Heart right ventricle (tissue), 16 donors: ENCODE measurements at places on chromosomes 16 and 17.

DNA sequence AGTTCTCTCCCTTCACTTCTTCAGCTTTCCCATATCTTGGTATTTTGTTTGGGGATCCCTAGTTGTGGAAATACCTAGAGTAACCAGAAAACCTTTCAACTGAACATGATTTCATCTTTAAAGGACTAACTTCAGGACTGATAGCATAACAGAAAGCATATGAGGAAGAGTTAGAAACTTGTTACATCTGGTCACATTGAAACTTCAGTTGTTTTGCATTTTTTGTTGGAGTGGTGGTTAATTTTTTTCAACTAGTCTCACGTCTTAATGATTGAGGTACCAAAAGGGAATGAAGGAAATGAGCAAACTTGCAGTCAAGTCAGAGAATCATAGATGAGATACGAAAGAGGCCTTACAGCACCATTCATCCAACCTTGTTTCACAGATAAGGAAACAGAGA is 49.6 kb downstream of the TANGO6 start:
- H3K27ac ChIP-seq: no peak overlapping the region
- no peak overlapping the region for H3K4me3 ChIP-seq
- DNase-seq: no peak
- H3K27me3 ChIP-seq: no peaks in the 10 kb centered on the region

DNA sequence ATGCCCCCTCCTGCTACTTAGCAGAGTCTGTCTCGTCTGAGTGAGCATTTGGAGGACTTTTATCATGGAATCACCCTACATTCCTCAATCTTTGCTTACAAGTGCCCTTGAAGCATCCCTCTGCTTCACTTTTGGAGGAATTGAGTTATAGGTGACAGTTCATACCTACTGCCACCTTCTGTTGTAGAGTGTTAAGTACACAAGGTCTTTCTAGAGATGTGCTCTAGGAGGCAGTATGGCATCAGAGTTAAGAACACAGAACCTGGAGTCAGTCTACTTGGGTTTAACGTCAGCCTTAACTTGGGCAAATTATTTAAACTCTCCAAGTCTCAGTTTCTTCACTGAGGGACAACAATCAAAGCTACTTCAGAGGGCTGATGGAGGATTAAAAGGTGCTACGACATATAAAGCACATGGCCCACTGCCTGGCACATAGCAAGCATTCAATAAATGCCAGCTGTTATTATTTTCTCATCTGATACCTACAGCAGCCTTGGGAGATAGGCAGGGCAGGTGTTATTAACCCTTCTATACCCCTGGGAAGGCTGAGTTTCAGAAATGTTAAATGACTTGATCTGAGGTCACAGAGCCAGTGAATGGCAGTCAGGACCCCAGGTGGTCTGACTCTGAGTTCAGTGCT is 62.2 kb downstream of the UTP18 start:
- H3K27me3 ChIP-seq: peaks cover 6% of the 10 kb centered on the region
- H3K4me1 ChIP-seq: no peaks in the 10 kb centered on the region
- DNase-seq: no peak
- H3K36me3 ChIP-seq: no peaks in the 10 kb centered on the region
- H3K4me3 ChIP-seq: no peak overlapping the region
- H3K27ac ChIP-seq: no peak overlapping the region

DNA sequence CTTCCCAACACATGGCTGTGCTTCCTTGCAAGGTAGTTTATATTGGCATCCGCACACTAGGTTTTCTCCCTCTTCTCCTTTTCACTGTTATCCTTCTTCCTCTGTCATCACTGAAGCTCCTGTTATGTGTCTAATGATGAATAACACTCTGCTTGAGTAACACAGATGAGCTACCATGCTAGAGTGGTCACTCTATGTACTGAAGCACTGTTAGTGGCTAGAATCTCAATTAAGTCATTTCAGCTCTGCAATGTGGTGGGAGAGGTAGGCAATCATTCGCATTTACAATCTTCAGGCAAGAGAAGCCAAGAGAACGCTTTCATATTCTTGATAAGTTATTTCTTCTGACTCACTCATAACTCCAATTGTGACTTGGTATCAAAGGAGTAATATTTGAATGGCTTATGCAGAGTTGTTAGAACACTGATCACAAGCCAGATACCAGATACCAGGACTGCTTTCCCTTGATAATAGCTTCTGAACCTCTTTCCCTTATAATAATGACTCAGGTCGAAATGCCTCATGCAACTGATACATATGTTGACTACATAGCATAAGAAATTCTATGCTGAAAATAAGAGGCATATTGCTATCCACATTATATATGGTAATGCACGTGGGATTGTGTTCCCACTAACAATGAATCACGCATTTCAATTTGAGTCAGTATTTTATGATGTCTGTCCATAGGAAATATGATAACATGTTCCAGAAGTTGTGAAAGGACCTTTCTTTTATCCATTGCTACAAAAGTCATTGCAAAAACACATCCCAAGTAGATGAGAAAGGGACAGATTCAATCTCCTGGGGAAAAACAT is 158.0 kb upstream of the HS3ST3A1 start:
- H3K27me3 ChIP-seq: no peaks in the 10 kb centered on the region
- no peak overlapping the region for H3K4me3 ChIP-seq
- DNase-seq: no peak
- H3K4me1 ChIP-seq: no peaks in the 10 kb centered on the region
- H3K36me3 ChIP-seq: no peaks in the 10 kb centered on the region

DNA sequence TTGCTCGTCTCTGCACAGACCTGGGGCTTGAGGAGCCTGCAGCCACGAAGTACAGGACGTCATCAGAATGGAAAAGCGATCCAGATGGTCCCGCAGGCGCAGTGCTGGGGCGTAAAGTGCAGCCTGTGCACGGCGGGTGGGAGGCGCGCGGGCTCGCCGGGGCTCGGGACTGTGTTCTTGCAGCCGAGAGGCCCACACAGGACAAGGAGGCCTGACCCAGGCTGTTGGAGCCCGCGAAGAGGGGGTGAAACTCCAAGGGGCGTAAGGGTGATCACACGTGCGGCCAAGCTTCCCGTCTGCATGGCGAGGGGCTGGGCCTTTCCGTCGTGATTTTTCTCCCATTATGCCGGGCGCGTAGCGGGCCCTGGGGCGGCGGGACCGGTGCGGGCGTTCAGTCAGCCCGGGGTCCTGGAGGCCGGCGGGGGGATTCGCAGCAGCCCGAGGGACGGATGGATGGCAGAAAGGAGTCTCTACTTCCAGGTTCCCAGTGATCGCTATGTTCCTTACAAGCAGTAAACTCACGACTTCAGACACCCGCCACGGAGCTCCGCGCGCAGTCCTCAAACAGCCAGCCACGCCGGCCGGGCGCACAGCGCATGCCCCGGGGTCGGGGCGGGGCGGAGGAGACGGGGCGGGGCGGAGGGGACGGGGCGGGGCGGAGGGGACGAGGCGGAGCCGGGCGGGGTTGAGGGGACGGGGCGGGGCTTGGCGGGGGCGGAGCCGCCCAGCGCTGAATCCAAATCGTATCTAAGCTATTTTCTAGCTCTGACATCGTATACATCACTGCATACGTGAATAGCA is 141.0 kb upstream of the KCNJ18 start:
- H3K36me3 ChIP-seq: no peaks in the 10 kb centered on the region
- peak overlapping the region; percentile 83 for H3K4me3 ChIP-seq
- DNase-seq: peak; percentile 83
- H3K27ac ChIP-seq: peak overlapping the region; percentile 78
- no peaks in the 10 kb centered on the region for H3K27me3 ChIP-seq
- peaks cover 19% of the 10 kb centered on the region for H3K4me1 ChIP-seq

GRCh38 chr16:4316864-4317531 is 1.1 kb downstream of the GLIS2 start:
- peaks cover 73% of the 10 kb centered on the region for H3K4me1 ChIP-seq
- H3K27me3 ChIP-seq: peaks cover 44% of the 10 kb centered on the region
- peak overlapping the region; percentile 75 for H3K4me3 ChIP-seq
- peak; percentile 74 for DNase-seq

DNA sequence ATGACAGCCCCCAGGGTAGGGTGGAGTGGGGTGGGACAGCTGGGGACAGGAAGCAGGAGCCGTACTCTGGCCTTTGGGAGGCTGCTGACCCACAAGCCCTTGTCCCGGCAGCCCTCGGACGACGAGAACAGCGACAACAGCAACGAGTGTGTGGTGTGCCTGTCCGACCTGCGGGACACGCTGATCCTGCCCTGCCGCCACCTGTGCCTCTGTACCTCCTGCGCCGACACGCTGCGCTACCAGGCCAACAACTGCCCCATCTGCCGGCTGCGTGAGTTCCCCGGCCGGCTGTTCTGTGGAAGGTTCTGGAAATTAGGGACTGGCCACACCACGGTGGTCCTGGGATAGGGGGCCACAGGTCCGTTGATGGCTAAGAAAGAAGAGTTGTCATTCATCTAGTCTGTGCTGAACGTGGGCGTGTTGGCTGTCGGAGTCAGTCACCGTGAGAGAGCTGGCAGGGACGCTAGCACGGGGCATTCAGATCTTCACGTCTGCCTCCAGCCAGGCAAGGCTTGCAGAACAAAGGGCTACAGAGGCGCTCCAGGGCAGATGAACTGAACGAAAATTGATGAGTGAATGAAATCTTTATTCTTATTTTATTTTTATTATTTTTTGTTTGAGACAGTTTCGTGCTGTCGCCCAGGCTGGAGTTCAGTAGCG is 19.8 kb upstream of the NUDT16L1 start:
- H3K27me3 ChIP-seq: no peaks in the 10 kb centered on the region
- H3K4me1 ChIP-seq: peaks cover 3% of the 10 kb centered on the region
- no peak overlapping the region for H3K27ac ChIP-seq
- no peak for DNase-seq

DNA sequence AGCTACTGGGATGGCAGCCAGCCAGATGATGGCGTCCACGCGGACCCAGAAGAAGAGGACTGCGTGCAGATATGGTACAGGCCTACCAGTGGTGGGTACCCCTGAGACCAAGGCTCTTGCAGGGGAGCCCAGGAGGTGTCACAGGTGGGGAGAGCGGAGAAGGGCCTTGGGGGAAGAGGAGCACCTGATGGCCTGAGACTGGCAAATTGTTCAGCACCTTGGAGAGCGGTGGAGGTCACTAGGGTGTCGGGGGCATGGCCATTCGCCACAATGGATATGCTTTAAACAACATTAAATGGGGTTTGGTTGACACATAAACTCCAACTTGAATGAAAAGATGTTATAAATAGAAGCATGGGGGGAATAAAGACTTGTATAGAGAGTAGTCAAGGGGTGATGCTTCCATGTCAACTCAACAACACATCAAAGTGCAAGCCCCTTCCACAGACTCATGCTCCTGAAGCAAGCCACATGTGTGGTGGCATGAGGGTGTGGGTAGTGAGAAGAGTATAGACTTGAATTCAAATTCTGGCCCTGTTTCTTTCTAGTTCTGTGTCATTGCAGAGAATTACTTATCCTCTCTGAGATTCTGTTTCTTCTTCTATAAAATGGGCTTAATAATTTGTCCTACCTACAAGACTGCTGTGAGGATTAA is 22.2 kb downstream of the CLEC19A start:
- no peaks in the 10 kb centered on the region for H3K36me3 ChIP-seq
- no peaks in the 10 kb centered on the region for H3K4me1 ChIP-seq
- no peaks in the 10 kb centered on the region for H3K27me3 ChIP-seq
- no peak overlapping the region for H3K27ac ChIP-seq
- H3K4me3 ChIP-seq: no peak overlapping the region

- H3K36me3 ChIP-seq: peaks cover 12% of the 10 kb centered on the region
- no peaks in the 10 kb centered on the region for H3K4me1 ChIP-seq
- DNase-seq: no peak
- H3K4me3 ChIP-seq: no peak overlapping the region
Observed at GRCh38 chr17:28563475-28563874, 7.8 kb downstream of the PIGS start.

DNA sequence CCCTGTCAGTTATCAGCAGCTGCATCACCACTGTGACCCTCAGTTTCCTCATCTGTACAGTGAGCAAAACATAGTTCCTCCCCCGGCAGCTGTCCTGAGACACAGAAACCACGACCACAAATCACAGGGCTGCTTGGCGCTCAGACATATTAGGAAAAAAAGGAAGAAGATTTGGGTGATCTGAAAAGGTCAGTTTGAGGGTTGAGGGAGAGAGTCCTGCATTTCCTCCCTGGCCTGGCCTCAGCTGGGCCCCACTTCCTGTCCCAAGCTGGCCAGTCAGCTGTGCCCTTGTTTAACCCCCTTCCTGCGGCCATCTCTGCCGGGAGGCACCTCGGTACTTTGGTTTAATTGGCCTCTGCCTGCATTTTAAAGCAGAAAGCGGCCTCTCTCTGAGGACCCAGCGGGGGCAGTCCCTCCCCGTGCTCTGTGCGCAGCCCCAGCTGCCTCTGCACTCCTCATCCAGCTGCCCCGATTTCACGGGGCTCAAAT is 24.0 kb upstream of the CIBAR2 start:
- peak overlapping the region; percentile 76 for H3K27ac ChIP-seq
- peaks cover 49% of the 10 kb centered on the region for H3K4me1 ChIP-seq
- H3K27me3 ChIP-seq: no peaks in the 10 kb centered on the region
- no peak overlapping the region for H3K4me3 ChIP-seq
- H3K36me3 ChIP-seq: no peaks in the 10 kb centered on the region
